ENCODE measurements at places on chromosomes 3 and 15.

DNA sequence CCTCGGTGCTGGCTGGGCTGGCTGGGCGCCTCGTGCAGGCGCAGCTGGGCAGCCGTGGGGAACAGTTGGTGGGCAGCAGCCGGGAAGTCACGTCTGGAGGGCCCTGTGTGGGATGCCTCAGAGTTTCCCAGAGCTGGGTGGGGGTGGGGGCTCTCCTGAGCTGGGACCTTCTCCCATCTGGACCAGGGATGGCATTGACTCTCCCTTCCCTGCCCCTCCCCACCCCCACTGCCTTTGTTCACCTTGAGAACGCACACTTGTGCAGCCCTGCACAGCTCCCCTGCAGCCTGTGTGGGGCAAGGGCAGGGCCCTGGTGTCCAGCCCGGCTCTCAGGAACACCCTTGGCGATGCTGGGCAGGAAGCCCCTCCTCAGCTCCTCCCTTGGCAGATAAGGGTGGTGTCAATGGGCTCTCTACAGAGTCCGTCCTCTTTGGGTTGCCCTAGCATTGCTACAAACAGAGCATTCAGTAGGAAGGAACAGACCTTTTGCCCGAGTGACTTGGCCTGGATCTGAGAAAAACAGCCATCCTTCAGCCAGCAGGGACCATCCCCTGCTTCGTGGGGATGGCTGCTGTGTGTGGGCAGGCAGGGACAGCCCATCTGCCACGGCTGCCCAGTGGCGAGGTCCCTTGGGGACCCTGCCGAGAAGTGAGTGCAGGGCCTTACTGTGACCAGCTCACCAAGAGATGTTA, 25.5 kb upstream of the KLF13 start:
- peak; percentile 89 for DNase-seq

DNA sequence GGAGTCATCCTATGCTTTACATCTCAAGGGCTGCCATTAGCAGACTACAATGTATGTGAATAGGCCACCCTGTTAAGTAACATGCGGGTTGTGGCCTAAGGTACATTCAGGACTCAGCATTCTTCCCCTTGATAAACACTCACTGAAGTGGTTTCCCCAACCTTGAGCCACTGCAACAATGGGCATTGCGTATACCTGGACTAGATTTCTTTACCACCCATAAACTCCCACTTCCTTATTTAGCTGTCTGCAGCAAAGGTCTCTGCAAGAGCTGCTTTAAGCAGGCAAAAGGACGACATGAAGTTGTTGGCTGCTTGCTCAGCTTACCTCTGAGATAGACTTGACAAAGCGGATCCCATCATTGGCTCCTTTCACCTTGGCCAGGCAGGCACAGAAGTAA, 16.2 kb downstream of the FYCO1 start:
- DNase-seq = no peak

DNA sequence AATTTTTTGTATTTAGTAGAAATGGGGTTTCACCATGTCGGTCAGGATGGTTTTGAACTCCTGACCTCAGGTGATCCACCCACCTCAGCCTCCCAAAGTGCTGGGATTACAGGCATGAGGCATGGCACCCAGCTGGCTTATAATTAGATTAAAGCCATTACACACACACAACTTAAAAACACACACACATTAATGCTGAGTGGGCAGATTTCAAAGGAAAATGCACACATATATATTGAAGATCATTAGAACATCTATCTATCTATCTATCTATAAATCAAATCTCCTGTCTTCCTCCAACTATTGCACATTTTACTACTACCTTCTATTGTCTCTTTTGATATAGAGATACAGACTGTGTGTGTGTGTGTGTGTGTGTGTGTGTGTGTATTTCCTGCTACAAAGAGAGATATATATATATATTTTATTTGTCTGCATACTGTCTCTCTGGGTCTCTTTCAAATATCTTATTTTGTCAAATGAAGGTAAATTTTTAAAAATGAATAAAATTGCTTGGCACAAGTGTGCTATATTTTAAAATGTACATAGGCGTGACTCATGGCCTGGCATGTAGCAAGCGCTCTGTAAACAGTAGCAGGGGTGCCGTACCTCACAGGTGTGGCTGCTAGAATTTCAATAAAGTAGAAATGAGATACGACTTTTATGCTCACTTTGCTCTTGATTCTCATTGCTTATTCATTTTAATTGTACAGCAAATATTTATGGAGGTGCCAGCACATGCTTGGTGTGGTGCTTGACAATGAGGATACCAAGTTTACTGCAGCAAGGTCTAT, 655.8 kb downstream of the AGBL1 start:
- DNase-seq = no peak

DNA sequence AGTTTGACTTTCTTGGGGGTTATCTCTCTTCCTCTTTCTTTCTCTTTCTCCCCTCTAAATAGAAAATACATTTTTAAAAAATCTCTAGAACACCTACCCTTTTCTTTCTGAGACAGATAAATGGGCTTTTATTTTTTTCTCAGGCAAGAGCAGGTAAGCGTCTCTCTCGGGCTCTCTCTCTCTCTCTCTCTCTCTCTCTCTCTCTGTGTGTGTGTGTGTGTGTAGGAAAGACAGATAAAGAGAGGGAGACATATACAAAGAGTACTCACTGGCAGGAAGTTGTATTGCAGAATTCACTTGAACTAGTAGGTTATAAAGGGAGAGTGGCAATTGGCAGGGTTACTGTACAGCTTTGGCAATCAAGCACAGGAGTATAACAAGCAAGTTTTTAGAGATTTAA, 118.1 kb upstream of the LSAMP start:
- no peak for DNase-seq

DNA sequence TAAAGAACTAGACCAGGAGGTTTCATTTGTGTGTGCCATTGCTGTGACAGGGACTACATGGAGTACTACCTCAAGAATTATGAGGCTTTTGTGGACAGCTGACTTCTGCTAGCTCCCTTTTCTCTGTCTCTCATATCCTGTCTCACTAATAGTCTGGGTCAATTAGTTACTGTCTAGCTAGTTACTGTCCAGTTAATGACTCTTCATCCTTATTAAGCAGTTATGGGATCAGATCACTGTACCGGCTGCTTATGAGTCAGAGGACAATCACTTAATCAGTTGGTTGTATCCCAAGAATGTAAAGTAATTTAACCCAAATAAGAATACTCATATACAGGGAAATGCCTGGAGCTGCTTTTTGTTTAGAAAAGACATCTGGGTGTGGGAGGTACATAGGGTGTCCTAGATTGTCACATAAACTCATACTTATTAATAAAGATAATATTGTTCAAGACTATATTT, 158.0 kb downstream of the CDIN1 start:
- no peak for DNase-seq

All from NCI-H524 treated with DMSO at 0.1 percent for 48 hours (cell line).